ENCODE measurements at places on chromosomes 13 and 19.

- no peak for DNase-seq
These were observed at the start of gene C19orf38 for GRCh38 chr19:10848230-10848856. TSS of gene C19orf38 (plus strand) at chr19:10848415. CDS start at chr19:10848509, 94 bp downstream.

DNA sequence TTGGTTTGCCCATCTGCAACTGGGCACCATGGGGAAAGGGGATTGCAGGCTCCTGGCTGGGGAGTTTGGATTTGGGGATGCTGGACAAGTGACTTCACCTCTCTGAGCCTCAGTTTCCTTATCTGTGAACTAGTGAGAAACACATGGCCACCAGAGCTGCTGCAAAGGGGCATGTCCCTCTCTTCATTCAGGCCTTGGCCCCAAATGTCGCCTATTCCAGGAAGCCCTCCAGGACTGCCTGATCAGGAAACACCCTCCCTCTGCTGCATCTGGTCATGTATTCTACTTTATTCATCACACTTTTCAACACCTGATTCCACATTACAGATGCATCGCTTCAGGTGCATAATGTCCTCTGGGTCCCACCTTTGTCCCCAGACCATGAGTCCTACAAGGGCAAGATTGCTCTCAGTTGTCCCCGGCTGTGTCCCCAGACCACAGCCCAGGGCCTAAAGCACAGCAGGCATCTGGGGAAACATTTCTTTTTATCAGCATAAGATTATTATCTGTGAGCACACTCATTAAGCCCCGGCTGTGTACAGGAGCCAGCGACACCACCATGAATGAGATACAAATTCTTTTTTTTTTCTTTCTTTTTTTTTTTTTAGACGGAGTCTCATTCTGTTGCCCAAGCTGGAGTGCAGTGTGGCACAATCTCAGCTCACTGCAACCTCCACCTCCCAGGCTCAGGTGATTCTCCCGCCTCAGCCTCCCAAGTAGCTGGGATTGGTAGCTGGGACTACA lies 37.5 kb downstream of the ARRDC2 start:
- DNase-seq = no peak

- DNase-seq = no peak
These were observed 1430.1 kb upstream of the SPRY2 start for GRCh38 chr13:81770868-81771505.

- no peak for DNase-seq
These were observed 120.4 kb downstream of the KDM4B start for GRCh38 chr19:5089283-5089682.

GRCh38 chr13:112210371-112210770 lies 143.4 kb downstream of the SOX1 start:
- no peak for DNase-seq

Data from fibroblast of skin of right biceps (primary cell).